ENCODE measurements at places on chromosomes 6 and 20.

DNA sequence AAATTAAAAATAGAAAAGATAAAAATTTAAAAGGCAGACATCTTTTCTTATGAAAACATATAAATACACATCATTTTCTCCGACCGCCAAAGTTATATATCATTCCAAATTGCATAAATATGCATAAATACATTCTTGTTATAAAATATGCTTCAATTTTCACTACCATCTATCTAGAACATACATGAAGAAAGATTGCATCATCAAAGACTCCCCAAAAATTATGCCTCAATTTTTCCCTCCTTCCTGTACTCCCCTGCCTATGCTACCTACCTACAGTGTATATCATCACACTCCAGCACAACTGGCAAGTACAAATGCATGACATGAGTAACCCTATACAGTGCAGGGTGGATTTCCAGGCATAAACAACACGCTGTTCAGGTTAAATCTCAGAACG, 49.9 kb upstream of the TENT5A start:
- no peak for DNase-seq

- peak; percentile 66 for DNase-seq
These were observed 1.3 kb downstream of the VEGFA start for GRCh38 chr6:43771210-43771857.

- DNase-seq = no peak
These were observed 50.6 kb upstream of the FBXO30 start for GRCh38 chr6:145865175-145865574.

GRCh38 chr20:18156045-18156444, 18.4 kb downstream of the KAT14 start:
- no peak for DNase-seq

DNA sequence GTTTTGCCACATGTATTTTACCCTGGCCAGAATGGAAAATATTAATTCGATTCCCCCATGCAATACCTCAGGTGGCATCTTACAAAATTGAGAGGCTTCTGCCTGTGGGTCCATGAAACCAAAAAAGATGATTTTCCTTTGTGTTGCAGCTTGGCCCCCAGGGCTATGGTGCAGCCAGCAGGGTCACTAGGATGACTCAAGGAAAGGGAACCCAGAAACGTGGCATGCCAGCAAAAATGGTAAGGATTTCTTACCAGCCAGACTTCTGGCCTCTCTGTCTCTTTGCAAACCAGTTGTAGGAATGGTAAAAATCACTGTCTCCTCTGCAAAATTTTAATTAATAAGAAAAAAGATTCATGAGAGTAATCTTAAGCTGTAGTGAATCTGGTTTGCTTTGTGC, 11.6 kb upstream of the TAAR9 start:
- DNase-seq = no peak

- DNase-seq = no peak
These were observed 137.5 kb downstream of the FOXA2 start for GRCh38 chr20:22446613-22447446.

DNA sequence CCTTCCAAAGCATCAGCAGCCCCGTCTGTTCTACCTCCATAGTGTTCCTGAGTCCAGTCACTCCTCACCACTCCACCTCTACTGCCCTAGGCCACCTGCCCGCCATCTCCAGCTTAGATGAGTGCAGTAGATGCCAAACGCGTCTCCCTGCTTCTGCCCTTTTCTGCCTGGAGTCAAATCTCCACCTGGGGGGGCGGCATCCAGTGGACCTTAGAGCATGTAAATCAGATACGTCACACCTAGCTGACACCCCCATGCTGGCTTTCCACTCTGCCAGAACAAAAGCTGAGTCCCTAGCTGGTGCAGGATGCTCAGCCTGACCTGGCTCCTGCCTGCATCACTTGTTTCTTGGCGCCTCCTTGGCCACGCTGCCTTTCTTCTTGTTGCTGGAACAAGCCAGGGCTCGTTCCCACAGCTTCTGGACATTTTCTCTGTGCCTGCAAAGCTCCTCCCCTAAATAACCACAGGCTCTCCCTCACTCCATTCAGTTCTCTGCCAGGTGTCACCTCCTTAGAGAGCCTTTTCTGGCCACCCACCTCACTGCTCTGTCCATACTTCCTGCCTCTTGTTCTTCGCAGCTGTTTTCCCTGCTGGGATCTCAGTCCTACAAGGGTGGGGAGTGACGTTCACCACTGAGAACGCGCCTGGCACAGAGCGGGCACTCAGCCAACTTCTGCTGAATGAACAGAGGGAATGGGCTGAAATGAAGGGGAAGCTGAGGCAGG, 5.8 kb downstream of the DDR1 start:
- DNase-seq = no peak

DNA sequence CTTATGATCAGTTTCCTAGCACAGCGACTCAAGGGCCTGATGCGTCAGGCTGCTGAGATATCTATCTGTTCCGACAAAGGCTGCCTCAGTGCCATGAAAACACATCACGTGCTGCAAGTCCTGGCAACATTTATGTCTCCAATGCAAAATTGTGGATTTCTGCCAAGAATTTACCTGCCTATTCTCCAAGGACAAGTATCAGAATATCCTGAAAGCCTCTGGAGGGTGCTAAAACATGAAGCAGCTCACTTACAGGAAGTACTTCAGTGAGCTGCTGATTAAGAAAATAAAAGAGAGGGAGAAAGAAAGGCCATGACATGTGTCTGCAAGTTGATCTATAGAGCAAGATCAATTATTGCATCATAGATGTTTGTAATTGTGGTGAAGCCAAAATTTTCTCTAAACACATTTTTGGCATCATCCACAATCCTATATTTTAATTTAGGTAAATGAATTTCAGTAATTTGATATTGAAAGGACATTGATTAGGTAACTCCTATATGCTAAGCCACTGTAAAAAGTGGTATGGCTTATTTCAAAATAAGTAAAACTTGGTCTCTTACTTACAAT, 25.8 kb upstream of the TPBG start:
- DNase-seq = no peak

- DNase-seq = no peak
These were observed 372.6 kb downstream of the UTRN start for GRCh38 chr6:144657691-144658090.

DNA sequence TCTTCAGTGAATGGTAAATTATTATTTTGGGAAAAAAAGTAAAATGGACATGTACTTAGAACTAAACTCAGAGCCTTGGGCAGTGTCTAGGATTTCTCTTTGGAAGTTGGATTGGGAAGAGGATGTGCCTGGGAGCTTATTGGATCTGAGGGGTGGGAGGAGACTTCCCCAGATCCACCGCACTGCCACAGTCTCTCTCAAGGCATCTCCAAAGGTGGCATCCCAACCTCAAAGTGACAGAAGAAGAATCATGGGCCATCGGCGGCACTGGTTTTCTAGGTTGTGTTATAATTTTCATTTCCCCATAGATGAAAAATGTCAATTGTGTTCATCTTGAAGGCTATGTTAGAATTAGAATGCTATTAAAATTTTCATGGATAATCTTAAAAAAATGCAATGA, 66.8 kb upstream of the CD93 start:
- DNase-seq = no peak
